RWPE2 (cell line): ENCODE measurements at places on chromosomes 16 and 17.

GRCh38 chr16:7998789-7999453, 591.4 kb downstream of the TMEM114 start:
- DNase-seq, result no peak

DNA sequence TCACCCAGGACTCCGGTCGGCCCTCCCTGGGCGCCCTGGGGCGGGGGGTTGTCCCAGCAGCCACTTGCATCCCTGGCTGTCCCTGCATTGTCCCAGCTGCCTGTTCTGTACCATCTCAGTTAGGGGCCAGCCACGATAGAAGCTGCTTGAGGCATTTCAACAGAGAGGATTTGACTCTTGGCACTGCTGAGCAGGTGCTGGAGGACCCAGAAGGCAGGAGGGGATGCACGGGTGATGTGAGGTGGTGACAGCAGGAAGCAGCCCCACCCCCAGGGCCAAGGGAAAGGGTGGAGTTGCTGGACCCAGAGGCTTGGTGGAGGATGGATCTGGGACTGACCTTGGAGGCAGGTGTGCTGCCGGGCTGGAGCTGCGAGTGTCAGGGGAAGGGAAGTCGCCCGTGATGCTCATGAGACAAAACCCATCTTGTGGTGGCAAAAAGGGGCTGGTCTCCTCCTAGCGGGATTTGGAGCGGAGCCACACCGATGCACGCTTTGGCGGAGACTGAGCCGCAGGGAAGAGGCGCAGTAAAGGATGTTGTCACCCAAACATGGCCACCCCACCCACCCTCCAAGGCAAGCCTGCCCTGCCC, 188.0 kb upstream of the GSE1 start:
- DNase-seq, result peak; percentile 41

- DNase-seq, result no peak
Measured at GRCh38 chr17:3788200-3788599, 12.8 kb downstream of the ITGAE start.

DNA sequence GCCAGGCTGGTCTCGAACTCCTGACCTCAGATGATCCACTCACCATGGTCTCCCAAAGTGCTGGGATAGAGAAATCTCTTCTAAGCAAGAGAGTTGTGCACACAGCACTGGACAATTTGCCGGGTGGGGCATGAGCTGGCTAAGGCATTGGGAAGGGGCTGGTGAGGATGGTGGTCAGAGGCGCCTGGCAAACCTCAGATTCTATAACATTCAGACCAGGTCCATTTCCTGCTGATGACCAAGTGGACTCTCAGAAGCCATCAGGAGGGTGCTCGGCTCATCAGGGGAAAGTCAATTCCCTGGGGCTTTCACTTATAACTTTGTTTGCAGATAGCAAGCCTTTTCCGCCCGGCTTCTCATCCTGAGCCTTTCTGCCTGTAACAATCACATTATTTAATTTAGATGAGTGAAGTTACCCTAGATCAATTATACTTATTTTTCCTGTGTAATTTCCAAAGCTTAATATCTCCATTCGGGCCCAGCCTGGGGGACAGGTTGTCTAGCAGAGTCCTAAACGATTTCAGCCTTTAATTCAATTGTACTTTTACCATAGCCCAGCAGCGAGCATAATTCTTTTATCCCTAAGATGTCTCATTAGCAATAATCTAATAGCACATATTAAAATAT, 15.0 kb upstream of the SLC6A2 start:
- no peak for DNase-seq

DNA sequence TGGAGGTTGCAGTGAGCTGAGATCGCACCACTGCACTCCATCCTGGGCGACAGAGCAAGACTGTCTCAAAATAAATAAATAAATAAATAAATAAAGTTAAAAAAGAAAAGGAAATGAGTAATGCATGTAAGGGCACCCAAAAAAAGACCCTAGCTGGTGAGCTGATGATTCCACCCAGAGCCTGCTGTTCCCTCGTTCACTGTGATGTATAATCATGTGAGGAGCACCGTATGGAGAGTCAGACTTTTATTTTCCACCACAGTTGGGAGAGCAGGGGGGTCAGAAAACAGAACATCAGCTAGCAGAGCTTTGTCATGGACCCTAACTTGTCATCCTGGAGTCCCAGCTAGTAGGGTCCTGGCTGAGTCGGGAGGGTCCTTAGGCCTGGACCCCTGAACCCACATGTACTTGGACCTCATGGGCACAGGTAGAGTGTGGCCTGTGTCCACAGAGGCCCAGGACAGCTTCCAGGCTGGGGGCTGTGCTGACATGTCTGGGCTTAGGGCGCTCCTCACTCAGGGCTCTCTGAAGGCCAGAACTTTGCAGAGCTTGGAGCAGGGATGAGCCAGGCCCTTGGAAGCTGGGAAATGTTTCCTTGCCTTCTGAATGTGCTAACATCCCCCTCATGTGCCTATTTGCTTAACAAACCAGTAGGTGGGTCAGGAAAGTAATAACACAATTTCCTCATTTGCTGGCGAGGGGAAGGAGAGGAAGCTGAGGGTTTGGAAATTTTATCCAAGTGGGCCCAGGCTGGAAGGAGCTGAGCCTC, 18.8 kb upstream of the LASP1NB start:
- no peak for DNase-seq

- no peak for DNase-seq
Measured at GRCh38 chr16:68778551-68779231, 41.6 kb downstream of the CDH1 start.

DNA sequence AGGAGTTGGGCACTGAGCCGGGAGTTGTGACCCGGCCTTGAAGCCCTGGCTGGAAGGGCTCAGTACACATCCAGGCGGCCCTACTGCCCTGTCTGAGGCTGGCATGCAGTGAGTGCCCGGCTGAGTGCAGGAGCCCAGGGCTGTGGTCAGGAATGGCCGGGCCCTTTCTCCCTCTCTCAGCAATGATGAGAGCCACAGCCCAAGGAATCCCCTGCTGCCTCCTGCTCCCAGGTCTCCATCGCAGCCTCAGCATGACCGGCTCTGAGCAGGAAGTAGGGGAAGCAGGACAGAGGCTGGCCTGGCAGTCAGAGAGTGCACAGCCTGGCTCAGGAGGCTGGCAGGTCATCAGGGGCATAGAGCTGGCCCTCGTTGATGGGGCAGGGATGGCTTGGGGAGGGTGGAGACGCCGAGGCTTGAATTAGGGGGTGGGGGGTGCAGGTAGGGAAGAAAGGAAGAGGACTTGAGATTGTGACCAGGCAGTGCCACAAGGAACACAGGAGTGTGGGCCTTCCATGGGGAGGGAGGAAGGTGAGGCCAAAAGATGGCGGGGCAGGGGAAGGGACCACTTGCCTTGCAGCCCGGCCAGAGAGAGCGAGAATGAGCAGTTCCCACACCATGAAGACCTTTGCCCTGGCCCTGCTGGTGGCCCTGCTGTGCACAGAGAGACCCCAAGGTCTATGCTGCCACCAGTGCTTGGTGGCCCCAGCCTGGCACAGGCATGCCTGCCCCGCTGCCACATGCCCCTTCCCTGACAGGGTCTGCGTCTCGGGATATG, 32.1 kb upstream of the KRT17 start:
- no peak for DNase-seq

GRCh38 chr16:30893417-30893743, 497 bp downstream of the BCL7C start:
- DNase-seq, result no peak

DNA sequence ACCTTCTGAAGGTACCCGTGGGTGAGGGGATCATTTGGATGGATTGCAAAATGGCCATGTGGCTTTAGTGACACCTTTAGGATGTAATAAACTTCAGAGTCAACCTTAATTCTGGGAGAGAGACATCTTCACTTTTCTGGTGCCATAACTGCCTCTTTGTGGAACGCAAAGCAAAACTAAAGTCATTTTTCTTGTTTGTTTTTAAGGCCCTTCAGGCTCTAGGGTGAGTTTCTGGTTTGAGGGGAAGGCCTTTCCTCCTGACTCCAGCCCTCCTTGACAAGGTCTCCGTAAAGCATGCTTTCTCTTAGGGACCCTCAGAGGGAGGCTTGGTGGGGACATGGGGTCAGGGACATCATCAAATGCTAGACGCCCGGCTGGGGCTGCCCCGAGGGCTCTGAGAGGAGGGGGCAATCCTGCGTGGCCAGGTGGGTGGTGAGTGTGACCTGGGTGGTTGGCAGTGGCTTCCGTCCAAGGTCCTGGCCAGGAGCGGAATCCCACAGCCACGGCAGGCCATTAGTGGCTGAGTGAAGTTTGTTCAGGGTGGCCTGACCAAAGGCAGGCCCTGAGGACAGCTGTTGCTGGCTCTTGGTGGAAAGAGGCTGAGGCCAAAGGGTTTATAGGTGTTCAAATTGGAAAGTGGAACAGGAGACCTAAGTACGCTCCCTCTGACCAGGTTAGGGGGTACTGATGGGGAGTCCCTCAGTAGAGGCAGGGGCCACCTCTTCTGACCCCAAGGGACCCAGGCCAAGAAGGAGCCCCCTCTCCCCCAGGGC, 112.2 kb downstream of the METRNL start:
- DNase-seq, result peak; percentile 42

- DNase-seq, result no peak
Measured at GRCh38 chr17:55883149-55883548, 132.3 kb downstream of the PCTP start.

DNA sequence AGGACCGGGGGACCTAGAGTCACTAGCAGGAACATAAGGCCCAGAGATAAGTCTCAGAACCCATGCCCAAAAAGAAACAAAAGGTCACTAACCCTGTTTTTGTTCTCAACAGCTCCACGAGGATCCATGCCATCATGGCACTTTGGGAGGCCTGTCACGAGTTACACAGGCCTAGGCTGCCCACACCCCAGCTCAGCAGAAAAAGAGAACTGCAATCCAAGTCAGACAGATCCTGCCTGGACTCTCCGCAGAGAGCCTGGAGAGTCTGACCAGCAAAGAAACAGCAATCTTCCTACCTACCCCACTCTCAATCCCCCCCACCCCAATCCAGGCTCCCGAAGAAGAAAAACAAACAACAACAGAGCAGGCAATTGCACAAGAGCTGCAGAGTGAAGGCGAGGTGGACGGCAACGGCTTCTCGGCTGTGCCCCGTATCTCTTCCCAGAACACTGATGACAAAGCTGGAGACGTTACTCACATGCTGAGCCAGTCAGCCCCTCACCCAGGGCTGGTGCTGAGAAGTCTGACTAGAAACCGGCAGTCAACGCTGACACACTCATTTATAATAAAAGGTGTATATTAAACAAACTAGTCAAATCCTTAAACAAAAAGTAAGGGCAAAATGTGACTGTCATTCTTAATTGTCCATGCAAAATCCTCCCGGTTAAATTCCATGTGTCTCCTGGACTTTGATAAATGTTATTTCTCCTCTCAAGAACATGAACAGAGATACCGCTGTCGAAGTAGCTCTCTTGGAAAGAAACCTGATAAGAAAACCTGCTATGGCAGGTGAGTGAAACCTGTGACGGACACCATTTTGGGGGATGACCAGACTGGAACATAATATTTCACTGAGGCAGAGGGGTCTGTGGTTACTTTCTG, 89.3 kb downstream of the SMG6 start:
- DNase-seq, result no peak

DNA sequence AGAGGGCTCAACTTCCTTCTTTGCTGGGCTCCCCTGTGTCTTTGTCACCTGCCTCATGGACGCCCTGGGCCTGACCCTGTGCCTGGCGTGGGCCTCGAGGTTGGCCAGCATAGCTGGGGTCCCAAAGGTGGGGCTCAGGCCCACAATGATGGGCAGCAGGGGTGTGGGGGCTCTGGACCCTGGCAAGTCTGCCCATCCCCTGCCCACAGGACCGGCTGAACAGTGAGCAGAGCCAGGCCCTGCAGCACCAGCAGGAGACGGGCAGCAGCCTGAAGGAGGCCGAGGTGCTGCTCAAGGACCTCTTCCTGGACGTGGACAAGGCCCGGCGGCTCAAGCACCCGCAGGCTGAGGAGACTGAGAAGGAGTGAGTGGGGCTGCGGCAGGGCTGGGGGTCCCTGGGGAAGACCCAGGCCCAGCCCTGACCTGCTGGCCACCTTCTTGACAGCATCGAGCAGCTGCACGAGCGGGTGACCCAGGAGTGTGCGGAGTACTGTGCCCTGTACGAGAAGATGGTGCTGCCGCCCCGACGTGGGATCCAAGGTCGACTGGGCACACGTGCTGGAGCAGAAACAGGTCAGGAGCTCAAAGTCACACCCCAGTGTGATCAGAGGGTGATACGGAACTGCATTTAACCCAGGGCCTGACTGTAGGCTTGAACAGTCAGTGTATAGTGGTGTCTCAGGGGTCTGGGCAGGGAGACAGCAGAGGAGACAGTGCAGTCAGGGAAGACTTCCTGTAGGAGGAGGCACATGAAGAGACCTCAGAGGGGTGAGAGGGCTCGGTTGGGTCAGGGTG, 3.8 kb downstream of the EVPLL start:
- no peak for DNase-seq

DNA sequence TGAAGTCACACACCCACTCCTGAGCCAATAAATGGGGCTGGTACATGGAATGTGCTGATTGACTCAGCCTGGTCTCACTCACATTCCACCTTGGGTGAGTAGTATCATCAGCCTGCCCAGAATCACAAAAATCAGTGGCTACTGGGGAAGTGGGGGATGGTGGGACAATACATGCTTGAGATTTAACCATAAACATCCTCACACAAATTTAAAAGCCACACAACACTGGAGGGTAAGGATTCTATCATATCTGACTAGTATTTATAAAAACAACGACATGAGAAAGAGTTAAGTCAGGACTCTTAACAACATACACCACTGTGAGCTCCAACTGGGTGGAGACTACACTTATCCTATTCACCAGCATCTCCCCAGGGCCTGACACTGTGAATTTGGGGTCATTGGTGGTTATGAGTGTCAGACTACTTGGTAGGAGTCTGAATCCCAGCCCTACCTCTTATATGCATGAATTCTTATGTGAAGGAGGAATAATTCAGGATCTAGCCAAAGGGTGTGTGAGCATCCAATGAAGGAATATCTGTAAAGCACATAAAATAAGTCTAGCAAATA, 26.0 kb upstream of the IRX6 start:
- DNase-seq, result peak; percentile 61

DNA sequence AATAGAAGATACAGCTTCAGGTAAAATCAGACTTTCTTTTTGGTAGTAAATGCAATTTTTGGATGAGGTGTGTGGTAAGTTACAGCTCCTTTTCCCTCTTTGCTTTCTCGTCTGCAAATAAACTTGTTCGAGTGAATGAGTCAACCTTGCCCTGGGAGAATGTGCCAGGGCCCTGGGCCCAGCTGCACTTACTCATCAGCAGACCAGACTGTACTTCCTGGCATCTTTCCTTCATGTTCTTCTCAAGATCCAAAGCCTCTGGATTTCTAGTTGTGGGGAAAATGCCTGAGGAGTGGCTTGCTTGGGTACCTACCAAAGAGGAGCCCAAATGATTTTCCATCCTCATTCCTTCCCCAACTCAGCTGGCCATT, 5.4 kb upstream of the G6PC1 start:
- no peak for DNase-seq
